MV-4-11 (cell line): ENCODE measurements at places on chromosomes 7 and 10.

- DNase-seq: peak; percentile 37
Observed at GRCh38 chr7:134707663-134708378, 61.2 kb downstream of the BPGM start.

DNA sequence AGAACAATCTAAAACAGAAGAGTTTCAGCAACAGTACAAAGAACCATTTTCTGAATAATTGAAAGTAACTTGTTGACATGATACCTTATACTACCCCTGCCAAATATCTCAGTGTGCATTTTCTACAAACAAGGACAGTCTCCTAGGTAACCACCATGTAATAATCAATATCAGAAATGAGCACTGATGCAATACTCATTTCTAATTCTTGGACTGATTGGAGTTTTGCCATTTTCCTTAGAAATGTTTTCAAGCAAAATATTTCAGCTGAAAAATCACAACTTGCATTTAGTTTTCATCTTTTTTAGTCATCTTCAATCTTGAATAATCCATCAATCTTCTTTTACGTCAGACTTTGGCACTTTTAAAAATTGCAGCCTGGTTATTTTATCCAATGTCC lies 420.2 kb downstream of the CDC14C start:
- DNase-seq: no peak

GRCh38 chr7:150948791-150949251 lies 29.3 kb downstream of the KCNH2 start:
- no peak for DNase-seq

DNA sequence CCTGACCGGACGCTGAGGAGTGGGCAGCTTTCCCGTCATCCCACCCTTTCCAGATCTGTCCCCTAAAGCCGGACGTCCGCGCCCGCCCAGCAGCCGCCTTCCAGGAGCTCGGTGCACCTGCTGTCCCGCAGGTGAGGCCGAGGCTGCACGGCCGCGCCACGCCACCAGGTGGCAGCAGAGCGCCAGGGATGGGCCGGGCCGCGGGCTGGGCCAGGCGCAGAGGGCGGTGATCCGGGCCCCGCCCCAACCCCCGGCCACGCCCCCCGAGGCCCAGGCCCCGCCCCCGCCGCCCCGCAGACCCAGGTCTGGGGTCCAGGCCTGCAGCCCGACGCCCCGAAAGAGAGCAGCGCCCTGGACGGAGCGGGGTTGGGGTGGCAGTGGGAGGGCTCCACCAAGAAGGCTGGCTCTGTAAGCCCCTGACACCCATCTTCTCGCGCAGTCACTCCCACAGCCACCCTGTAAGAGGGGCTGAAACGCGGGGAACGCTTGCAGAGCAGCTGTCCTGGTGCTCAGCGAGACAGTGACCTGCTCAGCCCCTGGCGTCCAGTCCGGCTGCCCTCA lies 32.2 kb downstream of the FOXL3 start:
- DNase-seq: no peak

GRCh38 chr7:69257592-69257991 lies 340.7 kb upstream of the AUTS2 start:
- DNase-seq: no peak

DNA sequence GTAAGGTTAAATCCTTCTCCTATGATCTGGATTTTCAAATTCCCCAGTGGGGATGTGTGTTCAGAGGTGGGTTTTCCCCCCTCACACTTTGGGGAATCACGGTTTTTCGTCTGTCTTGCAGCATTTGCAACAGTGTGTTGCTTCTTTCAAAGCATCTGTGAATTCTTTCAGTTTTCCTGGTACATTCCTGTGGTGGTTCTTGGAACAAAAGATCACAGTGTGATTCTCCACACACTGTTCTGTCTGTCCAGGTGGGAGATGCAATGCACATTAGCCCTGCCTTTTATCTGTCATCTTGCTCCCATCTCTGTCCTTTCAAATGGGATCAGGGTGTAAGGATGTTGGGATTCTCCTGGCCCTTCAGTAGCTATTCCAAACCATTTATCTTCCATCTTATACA lies 11.8 kb downstream of the AGK start:
- no peak for DNase-seq

DNA sequence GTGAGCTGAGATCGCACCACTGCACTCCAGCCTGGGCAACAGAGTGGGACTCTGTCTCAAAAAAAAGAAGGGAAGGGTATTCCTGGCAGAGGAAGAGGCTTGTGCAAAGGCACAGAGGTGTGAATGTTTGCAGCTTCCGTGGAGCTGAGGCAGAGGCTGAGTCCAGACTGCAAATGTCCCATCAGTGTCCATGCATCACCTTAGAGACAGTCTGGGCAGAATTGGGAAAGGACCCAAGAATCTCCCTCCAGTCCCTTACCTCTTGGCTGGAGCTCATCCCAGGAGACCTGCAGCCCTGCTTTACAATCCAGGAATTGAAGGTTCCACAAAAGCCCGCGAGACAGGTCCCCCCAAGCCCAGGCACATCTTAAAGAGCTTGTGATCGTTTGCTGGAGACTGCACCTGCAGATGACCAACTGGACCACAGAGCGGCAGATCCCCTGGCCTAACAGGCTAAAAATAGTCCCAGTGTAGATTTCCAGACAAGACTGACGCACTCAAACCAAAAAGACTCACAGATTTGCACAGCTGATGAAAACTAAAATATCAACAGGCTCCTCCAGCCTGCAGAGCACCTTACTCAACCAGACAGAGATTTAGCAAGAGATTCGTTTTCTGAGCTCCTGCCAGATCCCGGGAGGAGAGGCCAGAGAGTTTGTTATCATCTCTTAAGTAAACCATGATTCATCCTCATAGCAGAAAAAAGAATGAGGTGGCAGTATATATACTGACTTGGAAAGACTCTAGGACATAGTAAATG lies 22.9 kb upstream of the NANOS1 start:
- DNase-seq: peak; percentile 4

DNA sequence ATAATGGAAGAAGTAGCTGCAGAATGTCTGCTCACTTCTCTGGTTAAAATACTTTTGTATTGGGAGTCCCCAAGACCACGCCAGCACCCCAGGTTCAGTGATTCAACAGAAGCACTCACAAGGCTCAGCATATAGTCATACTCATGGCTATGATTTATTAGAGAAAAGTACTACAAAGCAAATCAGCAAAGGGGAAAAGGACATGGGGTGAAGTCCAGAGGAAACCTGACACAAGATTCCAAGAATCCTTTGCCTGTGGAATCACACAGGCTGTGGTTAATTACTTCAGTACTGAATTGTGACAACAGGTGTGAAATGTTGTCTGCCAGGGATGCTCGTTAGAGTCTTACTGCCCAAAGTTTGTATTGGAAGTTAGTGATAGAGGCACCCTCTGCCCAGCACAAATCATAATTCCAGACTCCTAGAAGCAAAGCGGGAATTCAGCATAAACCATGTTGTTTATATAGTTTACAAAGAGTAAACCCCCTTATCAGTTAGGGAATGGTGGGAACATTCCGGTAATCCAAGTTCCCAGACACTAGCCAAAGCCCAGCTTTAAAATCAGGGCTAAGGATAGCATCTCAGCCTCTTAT lies 79.4 kb downstream of the HYCC1 start:
- no peak for DNase-seq

GRCh38 chr7:64465551-64465950 lies 97.3 kb downstream of the ZNF680 start:
- no peak for DNase-seq

DNA sequence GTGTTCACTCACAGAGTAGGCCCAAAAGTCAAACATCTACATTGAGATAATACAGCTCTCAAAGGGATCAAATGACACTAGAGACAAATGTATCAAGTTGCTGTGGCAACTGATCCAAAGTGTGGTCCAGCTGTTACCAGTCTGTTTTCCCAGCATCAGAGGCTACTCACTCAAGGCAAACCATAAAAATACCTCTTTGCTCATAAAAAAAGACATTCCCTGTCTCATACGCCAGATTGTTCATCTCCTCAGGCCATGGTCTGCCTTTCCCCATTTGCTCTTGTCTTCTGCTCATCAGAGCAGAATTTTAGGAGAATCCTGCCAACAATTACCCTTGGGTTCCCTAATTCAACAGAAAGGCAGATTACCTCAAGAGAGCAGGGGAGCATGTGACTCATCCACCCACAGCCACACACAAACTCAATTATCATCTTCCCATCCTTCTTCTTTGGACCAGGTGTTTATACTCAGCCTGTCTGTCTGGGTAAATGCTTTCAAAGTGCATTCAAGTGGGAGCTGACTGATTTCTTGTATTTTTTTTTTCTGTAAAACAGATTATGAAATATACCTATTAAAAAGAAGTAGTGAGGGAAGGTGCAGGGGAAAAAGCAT lies 226.5 kb upstream of the HPS1 start:
- DNase-seq: no peak

- peak; percentile 37 for DNase-seq
Observed at GRCh38 chr7:106553446-106553836, 107.5 kb downstream of the CCDC71L start.

DNA sequence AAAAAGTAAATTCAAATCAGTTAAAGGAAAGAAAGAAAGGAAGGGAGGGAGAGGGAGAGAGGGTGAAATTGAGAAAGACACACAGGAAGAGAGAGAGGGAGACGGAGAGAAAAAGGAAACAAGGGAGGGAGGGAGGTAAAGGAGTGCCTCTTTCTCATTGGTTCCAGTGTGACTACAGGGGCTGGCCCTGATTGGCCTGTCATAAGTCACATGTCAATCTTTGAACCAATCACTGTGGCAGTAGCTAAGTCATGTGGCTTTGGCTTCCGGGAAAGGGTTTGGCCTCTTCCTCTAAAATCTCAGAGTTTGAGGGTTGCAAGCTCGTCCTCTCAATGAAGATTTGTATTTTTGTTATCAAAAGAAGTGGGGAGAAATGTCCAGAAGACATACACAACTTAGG lies 150.2 kb downstream of the RAB11FIP2 start:
- peak; percentile 75 for DNase-seq

- DNase-seq: peak; percentile 48
Observed at GRCh38 chr10:103772096-103772845, 83.1 kb downstream of the SH3PXD2A start.

- peak; percentile 53 for DNase-seq
Observed at GRCh38 chr10:29304264-29304994, 15.6 kb downstream of the LYZL1 start.
